ENCODE measurements at places on chromosomes 4 and X. TPM values are rescaled to one million over a fixed set of nuclear protein-coding genes. Genes with fewer than 3 reads are reported as not detected.

DNA sequence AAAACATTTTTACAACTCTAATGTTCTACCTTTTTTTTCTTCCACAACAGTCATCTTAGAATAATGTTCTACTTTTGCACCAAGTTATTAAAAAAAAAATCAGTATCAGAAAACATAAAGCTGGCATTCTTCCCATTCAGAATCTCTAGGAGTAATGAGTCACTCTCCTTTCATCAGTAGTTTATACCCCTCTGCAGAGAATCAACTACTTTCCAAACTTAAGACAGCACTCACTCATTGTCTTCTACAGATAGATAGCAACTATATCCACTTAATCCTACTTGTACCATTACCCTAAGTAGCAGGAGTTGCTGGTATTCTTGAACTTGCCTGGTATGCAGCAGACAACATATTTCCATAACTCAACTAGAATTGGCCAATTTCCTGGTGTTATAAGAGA lies 3.2 kb downstream of the TIGD4 start:
- DNase-seq, result no peak

GRCh38 chr4:108029731-108030130 lies 40.0 kb downstream of the HADH start:
- no peak for DNase-seq

GRCh38 chr4:59664771-59665170 lies 1535.4 kb upstream of the ADGRL3 start:
- DNase-seq, result no peak

The DNAAF6 gene
- total RNA-seq, result not detected

Measured in Caco-2 (cell line).